ENCODE measurements at places on chromosomes 2 and 18.

- DNase-seq: no peak
Observed at GRCh38 chr18:4721545-4721944, 266.4 kb upstream of the DLGAP1 start.

DNA sequence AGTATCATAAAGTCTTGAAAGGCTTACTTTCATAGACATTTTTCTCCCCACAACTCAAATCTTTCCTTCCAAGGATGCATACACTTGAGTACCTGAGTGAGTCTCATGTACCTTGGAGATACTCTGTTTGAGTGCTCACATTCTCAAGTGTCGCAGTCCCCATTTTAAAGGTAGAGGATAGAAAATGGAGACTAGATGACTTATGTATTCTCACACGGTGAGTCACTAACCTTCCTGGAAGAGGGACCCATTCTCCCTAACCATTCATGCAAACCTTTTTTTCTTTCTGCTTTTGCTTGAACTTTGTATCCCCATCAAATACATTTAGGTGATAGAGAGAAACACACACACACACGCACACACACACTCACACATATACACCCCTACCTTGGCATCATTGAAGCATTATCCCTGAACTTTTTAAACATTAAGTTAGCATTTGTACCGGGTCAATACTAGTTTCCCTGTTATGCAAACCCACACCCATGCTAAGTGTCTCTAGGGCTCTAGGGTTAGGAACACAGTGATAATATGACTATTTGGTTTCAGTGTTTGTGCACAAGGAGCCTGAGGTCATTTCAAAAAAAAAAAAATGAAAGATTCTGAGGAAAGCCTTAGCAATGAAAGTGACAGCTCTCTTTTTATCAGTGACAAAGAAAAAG, 236.2 kb downstream of the IKZF2 start:
- no peak for DNase-seq

- DNase-seq: no peak
Observed at GRCh38 chr2:56449449-56449860, 265.7 kb downstream of the CCDC85A start.

DNA sequence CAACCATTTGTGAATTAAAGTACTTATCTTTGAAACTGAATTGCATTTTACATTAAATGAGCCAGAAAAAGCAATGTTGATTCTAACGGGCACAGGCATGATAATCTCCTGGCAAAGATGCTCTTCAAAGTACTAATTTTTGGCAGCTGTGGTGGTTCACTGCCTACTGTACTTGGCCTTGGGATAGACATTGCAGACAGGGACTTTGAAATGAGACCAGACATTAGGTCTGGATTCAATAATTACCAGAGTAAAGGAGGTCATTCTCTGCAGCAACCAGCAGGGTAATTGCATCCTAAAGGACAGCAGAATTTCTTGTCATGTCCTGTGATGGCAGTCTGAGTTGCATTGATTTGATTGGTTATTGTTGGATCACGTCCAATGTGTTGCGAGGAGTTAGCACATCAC, 986.5 kb downstream of the TDRD15 start:
- DNase-seq: no peak

DNA sequence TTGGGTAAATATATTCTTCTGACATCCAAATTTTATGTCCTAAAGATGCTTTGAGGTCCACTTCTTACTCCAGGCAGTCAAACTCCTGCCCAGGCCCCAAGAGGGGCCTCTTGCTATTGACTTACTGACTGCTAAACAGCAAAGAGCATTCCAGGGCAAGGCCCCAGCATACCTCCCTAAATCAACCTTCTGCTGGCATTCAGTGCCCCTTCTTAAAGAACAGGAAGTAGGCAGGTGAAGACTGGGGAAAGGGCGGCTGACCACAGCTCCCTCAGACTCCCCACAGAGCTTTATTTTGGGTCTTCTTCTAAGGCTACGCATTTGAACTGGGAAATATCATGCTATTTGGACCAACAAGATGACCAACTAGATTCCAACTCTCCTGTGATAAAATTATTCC, 68.9 kb downstream of the USP40 start:
- no peak for DNase-seq

Measured in hematopoietic multipotent progenitor cell treated with erythropoietin and hydrocortisone succinate and interleukin-3 and kit ligand, for 4 days (in vitro differentiated cells).